ENCODE measurements at places on chromosomes 2 and 18.

- DNase-seq = no peak
Observed at GRCh38 chr2:229261599-229261998, 9.5 kb downstream of the PID1 start.

GRCh38 chr2:46269001-46269400, 28.2 kb upstream of the EPAS1 start:
- DNase-seq = peak; percentile 89

DNA sequence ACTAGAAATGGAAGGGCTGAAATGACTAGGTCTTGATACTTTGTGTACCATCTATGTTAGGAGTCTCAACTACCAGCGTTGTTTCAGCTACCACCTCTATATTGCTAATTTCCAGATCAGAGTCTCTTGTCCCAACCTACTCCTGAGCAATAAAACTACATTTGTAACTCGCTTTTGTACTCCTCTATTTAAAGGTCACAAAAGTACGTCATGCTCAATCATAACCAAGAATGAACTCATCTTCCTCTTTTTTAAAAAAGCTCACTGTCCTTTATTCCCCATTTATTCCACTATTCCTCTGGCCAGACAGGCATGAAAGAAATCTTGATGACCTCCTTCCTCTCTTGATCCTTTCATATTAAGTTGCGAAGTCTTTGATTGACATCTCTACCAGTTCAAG, 11.2 kb upstream of the MATN3 start:
- DNase-seq = no peak

DNA sequence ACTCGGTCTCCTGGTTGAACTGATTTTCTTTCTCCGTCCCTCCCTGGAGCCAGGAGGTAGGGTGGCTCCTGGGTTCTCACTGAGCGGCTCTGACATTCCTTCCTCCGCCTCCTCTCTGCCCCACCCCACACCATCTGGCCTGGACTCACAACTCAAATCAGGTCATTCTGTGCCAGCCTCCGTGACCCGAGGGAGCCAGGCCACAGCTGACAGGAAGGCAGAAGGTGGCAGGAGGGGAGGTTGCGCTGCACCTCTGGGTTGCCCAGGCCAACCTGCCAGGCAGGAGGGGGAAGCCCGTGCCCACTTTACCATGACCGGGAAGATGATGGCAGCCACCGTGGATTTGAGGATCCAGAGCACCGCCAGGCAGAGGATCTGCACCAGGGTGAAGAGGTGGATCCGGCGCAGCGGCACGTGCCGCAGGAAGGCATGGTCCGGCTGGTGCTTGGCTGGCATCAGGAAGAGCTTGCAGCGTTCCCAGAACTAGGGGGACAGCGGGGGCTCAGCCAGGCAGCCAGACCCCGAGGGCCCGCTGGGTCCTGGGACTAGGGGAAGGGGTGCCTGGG, 28.3 kb downstream of the MTHFD2 start:
- DNase-seq = no peak

DNA sequence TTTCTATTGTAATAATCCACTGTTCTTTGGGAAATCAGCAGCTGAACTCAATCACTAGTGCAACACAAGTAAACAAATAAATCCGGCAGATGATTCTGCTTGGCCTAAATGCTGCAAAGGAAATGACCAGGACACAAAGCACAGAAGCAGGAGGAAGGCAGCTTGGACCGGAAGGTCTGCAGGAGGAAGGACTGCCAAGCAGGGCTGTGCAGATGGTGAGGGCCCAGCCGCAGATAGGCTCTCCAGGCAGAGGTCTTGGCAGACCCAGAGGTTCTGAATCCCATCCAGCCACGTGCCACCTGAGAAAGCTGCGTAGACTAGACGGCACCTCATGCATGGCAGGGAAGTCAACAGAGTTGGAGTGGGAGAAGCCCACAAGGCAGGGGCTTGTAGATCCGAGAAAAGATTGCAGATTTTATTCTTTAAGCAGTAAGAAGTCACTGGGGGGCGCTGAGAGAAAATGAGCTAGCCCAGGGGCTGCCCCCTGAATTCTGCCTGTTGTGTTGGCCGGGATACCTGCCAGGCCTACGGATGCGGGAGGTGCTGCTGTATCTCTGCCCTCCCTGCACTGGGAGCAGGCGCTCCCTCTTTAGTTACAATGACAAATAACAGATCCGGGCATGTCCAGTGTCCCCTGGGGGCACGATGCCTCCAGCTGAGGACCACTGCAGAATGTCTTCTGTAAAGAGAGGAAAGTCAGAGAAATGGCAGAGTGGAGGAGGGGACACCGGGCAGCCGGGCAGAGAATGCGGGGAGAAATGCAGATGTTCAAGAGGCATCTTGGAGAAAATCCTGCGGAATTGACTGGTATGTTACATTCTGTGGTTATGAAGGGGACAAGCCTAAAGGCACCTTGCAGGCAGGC, 153.5 kb downstream of the PXDN start:
- DNase-seq = no peak

GRCh38 chr2:186927867-186928191, 78.9 kb upstream of the ZSWIM2 start:
- no peak for DNase-seq

- no peak for DNase-seq
Observed at GRCh38 chr2:60481257-60481656, 72.2 kb downstream of the BCL11A start.

DNA sequence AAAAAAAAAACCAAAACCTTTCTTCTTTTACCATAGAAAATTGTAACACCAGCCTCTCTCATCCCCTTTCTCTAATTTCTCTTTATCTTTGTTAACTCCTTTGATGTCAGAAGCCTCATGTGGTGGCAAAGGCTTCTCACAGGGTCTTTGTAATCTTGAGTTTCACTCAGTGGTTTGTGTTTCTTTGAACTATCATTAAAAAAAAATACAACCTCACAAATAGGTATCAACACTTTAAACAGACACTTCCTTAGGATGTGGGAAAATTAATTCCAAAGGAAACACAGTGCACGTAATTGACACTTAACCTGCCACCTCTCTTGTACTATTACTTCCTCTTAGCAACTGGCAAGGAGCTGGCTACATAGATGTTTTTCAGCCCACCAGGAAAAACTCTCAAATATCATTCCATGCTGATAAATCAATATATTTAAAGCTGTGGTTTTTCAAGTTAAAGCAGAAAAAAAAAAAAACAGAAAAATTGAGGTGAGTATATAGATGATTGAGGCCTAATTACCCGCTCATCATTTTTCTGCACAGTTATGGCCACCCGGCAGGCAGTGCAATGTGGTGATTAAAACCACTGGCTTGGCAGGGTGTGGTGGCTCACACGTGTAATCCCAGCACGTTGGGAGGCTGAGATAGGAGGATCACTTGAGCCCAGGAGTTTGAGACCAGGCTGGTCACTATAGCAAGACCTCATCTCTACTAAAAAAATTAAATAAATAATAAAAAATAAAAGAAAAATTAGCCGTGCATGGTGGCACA, 193.5 kb downstream of the MYO3B start:
- no peak for DNase-seq

- no peak for DNase-seq
Observed at GRCh38 chr2:71575966-71576365, 122.6 kb downstream of the DYSF start.

DNA sequence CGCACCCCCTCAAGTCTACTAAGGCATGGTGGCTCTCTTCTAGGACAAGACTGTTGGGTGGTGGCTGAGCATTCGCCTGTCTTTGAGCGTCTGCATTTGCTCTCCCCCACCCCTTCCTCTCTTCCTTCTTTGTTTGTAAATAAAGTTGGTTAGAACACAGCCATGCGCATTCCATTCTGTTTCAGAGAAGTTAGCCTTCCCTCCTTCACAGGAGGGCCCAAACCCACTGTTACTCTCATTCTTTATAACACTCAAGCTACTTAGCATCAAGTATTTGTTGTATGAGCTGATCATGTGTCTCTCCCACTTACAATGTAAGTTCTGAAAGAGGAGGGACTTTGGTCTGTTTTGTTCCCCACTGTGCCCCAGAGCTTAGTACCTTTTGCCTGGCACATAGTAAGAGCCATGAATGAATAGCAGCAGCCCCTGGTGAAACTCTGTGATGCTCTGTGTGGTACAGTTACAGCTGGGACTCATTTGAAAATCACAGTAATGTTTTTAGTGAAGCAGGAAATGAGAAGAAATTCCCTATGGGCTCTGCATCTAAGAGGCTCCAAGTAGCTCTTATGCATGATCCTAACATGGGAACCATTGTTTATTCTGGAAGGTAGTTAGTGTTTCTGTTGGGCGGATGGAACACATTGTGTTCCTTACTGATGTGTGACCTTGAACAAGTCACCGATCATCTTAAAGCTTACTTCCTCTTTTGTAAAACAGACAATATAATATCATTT, 7.7 kb downstream of the MGAT5 start:
- DNase-seq = peak; percentile 59

DNA sequence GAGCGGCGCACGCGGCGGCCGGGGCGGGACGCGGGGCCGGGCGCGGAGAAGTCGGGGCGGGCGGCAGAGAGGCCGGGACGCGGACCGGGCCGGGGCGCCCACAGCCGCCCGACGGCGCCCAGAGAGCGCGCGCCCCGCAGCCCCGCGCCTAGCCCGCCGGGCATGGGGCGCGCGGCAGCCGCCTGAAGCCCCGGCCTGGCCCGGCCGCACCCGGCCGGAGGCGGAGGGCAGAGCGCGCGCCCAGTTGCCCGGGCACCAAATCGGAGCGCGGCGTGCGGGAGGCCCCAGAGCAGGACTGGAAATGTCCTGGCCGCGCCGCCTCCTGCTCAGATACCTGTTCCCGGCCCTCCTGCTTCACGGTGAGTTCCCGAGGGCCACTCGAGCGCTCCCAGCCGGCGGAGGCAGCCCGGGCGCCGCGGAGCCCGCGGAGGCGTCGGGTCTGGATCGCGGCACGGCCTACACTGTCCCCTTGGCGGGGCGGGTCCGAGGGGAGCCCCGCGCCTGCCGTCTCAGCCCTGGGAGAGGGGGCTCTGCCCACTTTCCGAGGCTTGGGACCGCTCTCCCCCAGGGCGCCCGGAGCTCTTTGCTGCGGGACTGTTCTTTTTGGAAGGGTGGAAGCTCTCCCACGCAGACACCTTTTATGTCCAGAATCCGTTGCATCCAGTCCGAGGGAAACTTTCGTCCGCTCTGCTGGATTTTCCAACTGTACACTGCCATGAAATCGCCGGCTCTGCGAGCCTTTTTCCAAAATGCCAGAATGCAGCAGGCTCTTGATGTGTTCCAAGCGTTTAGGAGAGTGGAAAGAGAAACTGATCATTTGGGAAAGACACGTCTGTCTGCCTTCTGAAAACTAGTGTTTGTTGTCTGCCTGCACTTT, 484 bp downstream of the APCDD1 start:
- DNase-seq = no peak

DNA sequence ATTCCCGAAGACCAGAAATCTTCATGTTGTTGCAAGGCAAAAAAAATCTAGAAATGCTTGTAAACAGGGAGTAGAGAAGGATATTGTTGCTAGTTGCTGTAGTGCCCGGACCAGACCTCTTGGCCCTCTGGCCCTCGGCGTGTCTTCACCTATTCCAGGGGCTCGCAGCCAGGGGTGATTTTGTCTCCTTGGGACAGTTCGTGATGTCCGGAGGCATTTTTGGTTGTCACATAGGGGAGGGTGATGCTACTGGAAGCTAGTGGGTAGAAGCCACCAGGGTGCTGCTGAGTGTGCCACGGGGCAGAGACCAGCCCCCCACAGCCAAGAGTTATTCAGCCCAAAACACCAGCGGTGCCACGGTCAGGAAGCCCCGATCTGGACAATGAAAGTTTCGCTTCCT, 230.7 kb downstream of the GBX2 start:
- no peak for DNase-seq

DNA sequence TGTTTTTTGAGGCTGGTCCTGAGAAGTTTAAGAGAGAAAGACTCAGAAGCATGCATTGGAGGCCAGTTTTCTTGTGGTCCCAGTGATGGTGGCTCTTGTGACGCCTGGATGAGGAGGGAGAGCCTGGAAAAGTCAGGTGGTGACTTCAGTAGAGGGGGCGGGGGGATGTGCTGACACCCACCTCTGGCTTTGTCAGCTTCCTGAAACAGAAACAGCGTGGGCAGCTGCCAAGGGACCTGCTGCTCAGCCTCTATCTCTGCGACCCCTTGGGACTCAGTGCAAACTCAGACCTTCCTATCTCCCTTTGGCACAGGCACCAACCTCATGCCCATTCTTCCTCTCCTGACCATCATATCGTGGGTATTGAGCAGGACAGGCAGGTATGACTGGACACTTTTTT, 6.4 kb downstream of the TGFBRAP1 start:
- DNase-seq = no peak

DNA sequence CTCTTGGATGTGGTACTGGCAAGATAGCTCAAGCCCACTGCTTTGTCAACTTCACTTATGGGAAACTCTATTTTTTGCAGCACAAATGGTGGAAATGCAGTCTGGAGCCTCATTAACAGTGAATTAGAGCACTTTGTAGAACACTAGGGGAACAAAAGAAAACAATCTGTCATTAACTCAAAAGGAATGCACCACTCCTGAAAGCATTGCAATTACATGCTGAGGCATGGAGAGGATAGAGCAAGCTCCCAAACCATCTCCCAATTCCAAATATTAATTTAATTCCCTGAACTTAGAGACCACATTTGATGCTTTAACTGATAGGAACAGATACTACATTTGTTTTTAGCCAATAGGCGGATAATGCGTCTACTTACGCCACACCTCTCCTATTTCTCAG, 32.8 kb upstream of the TANC1 start:
- no peak for DNase-seq

DNA sequence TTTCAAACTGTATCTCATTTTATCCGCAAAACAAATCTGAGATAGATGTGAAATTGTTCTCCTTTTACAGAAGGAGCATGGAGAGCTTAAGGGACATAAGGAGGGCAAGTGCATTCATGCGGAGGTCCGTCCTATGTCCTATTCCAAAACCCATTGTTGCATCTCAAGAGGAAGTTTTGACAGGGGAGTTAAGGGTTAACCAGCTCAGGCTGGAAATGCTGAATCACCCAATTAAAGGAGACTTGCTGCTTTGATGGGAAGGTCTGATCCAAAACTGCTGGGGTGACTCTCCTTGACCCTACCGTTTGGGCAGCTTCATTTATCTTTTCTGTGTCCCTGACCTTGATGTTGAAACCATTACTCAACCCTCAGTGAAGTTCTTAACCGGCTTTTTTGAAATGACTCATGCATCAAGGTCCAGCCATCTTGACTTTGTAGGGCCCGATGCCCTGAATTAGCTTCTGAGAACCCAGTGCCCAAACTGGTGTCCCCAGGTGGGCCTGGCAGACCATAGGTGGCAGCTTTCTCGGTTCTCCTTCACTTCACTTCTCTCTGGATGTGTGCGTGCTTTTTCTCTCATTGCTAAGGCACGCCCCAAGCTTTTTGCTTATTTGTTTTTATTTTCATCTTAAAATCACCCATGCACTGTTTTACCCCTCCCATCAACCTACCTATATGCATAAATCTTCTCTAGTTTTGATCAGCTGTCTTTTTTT, 15.9 kb upstream of the TXNDC2 start:
- peak; percentile 75 for DNase-seq

All from AG10803 (cell line).